ENCODE measurements at places on chromosomes 2 and 18.

- DNase-seq = no peak
Observed at GRCh38 chr2:119204525-119204924, 19.1 kb upstream of the STEAP3 start.

DNA sequence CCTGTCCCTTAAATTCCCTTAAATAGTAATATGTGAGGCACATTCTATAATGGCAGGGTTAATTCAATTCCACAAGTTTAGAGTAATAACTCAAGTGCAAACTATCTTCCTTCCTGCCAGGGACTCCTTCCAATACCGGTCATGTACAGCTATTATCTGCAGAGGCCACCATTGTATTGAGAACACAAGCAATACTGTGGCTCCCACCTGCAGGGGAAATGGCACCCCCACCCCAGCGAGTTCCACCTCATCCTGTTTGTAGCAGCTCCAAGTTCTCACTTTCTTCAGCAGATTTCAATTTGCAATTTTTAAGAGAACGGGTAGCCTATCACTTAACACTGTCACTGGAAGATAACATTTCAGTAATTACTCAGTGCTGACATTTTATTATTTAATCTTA lies 172.1 kb upstream of the PID1 start:
- no peak for DNase-seq

DNA sequence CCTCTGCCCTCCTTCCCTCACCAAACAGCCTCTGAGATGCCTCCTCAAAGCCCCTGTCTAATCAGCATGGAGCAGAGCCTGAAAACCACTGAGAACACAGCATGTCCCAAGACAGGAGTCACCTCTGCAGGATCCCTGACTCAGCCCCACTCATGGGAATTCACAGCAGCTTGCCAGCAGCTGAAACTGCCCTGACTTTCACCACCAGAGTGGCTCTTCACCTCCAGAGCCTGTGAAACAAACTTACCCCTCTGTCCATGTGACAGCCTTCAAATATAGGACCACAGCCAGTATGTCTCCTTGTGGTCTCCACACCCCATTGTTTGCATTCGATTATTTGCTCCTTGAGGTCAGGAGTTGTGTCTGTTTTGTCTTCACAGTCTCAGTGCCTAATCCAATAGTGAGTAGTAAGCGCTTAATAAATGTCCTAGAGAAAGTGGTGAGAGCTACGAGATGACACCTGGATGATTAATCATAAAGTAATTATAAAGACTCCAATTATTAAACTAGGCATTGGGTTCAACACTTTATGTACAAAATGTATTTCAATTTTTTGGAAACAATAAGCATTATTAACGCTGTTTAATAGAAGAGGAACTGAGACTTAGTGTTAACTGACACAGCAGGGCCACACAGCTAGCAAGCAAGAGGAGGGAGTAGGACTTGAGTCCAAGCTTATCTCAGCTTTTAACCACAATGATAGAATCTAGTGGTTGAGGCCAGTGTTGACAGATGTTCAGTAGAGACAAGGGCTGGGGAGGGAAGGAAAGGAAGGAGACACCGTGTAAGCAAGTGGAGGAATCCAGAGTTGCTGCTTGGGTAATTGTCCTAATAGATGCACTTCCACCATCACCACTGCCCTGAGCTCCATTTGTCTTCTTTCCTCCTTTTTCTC lies 358.7 kb upstream of the TNP1 start:
- DNase-seq = no peak

DNA sequence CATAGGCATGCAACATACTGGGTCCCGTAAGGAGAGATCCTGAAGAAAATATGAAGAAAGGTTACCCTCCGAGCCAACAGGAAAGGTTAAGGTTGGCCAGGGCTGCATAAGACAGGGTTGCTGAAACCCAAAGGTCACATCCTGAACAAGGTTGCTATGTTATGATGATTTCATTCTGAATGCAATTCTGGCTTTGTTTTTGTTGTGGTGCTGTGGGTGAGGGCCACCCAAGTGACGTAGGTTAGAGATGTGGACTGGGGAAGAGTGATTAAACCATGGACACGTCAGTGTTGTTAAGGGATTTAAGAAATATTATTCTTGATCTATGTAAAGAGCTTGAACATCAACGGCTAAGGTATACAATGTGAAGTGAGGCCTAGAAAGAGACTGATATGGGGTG lies 60.0 kb downstream of the ZEB2 start:
- DNase-seq = no peak

GRCh38 chr2:88188748-88189147 lies 18.6 kb downstream of the THNSL2 start:
- DNase-seq = no peak

DNA sequence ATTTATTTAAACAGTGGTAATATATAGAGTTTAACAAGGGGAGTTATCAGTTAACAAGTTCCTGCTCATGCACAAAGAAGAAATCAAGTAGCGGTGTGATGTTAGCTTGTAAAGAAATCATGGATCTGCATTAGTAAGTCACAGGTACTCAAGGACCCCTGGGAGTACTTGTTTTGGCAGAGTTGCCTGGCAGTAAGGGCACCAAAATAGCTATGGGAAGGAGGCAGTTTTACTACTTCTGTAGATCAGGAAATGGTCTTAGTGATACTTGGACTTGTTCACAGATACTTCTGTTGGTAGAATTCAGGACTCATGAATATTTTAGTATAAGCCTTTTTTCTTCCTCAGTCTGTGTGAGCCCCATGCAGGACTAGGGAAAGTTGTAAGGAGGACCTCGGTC lies 107.3 kb upstream of the IL1R2 start:
- DNase-seq = no peak

GRCh38 chr2:80363330-80363729 lies 58.8 kb upstream of the LRRTM1 start:
- DNase-seq = no peak

DNA sequence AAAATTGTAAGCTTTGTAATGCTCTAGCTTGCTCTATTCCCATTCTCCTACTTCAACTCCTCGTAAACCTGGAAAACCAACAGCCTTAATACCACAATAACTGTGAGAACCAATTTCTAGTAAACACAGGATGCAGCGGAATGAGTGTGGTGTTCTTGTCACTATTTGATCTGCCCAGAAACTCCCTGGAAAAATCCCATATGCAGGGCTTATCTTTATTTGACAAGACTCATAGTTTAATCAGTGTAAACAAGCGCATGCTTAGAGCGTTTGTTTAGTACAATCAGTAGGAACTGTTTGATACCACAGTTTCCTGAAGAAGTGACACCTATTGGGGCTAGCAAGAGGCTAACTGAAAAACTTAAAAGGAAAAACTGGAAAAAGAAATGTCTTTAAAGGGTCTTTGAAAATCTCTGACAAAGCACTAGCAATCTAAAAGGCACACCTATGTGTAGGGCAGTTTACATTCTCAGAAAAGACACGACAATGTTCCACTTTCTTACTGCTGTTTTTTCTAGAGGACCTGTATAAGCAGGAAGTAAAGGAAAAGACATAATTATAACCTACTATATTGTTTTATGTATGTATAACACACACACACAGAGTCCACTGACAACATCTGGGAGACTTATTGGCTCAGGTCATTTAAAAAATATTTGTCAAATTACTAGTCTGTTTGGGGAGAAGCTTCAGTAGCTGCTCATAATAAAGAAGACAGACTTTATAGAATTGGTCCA lies 241.4 kb upstream of the KLHL14 start:
- DNase-seq = no peak

DNA sequence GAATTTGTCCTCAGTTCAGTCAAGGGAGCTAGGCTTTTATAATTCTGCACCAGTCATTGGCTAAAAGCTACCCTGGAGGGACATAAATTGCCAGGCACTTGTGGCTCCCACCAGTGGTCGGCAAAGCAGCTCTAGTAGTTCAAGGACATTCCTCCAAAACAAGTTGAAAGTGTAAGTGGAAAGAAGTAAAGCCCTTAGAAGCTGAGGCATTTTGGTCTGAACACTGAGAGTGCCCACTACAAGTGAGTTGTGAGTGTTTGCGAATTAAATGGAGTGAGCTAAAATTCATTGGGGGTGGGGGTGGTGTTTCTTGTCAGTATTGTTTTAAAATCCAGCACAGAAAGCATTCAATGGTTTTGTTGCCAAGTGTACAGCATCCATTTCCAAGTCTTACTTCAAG lies 879.9 kb upstream of the CDH2 start:
- no peak for DNase-seq

- no peak for DNase-seq
Observed at GRCh38 chr2:207066791-207067460, 98.8 kb downstream of the KLF7 start.

DNA sequence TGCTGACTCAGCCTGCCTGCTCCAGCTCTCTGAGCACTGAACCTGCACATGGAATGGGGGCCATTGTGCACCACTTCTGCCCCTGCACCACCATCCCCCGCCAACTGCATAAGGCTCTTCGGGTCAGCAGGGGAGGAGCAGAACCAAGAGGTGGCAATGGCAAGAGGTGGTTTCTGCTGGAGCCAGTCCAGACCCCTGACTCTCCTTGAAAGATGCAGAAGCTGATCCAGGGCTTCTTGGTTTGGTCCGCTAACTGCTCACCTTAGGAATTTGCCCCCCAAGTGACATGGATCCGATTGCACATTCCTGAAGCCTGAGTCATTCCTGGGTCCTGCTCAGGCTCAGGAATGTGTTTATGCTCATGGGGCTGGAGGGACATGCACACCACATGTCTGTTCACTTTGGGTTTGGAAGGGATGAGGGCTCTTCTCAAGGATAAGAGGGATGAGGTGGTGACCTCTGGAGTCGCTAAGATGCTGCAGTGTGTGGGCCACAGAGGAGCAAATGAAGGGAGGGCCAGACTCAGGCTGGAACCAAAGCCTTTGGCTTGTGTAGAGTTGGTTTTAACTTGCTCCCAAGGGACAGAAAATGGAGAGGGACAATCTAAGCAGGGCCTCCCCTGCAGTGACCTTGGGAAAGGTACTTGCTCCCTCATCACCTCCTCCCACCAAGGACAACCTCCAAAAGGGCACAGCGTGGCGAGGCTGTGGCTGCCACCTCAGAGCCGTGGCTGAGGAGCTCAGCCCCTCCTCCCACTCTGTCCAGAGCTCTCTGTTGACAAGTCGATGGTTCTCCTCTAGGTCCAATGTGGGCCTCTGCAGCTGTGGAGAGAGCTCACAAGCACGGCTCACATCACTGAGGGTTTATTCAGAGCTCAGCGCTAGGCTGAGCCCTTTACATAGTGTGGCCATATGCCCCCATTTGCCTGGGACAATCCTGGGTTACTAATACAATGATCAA lies 66.2 kb downstream of the HS1BP3 start:
- no peak for DNase-seq

DNA sequence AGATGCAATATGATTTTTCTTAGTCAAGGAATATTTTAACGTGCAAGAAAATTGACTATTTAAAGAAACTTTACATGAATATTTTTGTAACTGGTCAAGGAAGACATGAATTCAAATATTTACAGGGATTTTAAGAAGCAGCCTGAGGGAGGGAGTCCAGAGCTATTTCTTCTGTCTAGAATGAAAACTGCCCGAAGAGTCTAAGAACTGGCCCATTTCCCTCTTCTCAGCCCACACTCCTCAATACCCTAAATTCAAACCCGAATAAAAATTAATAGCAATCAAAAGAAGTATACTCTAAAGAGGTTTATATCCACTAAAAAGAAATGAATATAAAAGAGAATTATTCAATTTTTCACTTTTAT lies 6.5 kb upstream of the NDUFV2 start:
- no peak for DNase-seq

GRCh38 chr18:21262244-21262643 lies 20.2 kb downstream of the GREB1L start:
- no peak for DNase-seq

DNA sequence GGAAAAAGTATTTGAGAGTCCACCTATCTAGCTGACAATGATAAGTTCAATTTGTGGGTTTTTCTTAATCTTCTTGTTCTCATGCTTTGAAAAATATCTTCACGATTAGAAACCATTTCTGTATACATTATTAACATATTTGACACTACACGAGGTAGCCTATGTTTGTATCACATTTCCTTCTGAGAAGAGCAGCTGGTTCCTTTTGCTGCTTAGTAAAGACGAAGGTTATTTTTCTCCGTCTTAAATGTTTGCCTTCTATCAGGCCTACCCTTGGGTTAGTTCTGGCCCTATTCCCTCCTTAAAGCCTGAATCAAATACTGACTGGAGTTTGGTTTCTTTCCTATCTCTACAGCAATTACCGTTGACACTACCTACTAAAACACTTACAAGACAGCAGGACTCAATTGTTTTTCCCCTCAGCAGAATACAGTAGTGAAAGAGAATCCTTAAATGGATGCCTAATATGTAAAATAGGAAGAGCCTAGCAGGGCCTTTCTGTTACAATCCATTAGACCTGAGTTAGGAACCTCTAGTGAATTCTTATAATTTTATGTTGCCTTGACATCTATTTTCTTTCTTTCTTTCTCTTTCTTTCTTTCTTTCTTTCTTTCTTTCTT lies 790.4 kb downstream of the EPHA4 start:
- no peak for DNase-seq

- no peak for DNase-seq
Observed at GRCh38 chr2:44351676-44352075, 9.6 kb downstream of the PREPL start.

DNA sequence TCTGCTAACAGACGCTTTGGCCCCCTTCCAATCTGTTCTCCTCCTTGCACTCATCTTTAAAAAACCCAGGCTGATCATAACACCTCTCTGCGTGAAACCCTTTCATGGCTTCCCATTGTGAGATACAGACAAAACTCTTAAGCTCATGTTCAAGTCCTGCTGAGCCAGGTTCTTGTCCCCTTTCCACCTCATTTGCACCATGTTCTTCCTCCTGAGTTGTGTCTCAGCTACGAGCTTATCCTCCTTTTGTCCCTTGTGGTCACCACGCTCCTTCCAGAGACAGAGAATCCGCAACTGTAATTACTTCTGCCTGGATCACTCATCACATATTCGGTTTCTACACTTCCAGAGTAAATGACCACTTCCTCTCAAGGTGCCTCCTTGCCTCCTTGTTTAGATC lies 238.8 kb downstream of the ACTR3 start:
- DNase-seq = no peak

GRCh38 chr2:68251187-68251854 lies 1.0 kb downstream of the PPP3R1 start:
- DNase-seq = peak; percentile 55

DNA sequence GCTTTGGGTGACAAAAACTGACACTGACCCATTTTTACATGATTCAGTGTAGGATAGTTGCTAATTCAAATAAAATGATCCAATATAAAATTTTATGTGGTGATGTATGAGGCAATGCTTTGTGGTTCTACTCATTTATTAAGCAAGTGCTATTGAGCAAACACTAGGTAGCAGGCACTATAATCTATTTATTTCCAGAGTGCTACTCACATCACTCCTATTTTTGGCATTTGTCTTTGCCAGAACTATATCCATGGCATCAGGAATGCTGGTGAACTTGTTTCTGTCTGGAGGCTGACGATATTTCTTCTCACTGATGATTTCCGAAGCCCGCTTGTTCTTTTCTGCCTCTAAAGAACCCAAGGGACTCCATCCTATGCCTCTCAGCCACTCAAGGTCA lies 84.3 kb downstream of the NEB start:
- DNase-seq = no peak

GRCh38 chr18:9730786-9731185 lies 22.7 kb downstream of the RAB31 start:
- DNase-seq = no peak

DNA sequence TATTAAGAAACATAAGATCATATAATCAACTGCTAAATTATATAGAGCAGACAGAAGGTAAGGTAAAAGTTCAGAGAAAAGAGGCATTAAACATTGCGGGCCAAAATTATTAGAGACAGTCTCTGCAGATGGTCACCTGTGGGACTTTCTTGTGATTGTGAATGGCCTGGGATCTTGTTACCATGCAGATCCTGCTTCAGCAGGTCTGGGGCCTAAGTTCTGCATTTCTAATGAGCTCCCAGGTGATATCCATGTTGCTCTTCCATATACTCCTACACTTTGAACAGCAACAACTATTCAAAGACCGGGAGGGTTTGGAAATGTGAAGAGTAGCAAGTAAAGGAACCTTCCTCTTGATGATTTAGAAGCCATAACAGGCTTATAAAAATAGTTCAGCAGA lies 8.5 kb upstream of the ETAA1 start:
- DNase-seq = no peak

Measured in activated naive CD4-positive, alpha-beta T cell (primary cell).